ENCODE measurements at places on chromosomes 5 and 9. TPM values are rescaled to one million over a fixed set of nuclear protein-coding genes. Genes with fewer than 3 reads are reported as not detected.

- H3K27me3 ChIP-seq = no peaks in the 10 kb centered on the region
- H3K4me1 ChIP-seq = no peaks in the 10 kb centered on the region
- H3K27ac ChIP-seq = no peak overlapping the region
- no peak overlapping the region for H3K4me3 ChIP-seq
- H3K36me3 ChIP-seq = no peaks in the 10 kb centered on the region
Observed at GRCh38 chr5:159218595-159219023, 9.3 kb upstream of the RNF145 start.

DNA sequence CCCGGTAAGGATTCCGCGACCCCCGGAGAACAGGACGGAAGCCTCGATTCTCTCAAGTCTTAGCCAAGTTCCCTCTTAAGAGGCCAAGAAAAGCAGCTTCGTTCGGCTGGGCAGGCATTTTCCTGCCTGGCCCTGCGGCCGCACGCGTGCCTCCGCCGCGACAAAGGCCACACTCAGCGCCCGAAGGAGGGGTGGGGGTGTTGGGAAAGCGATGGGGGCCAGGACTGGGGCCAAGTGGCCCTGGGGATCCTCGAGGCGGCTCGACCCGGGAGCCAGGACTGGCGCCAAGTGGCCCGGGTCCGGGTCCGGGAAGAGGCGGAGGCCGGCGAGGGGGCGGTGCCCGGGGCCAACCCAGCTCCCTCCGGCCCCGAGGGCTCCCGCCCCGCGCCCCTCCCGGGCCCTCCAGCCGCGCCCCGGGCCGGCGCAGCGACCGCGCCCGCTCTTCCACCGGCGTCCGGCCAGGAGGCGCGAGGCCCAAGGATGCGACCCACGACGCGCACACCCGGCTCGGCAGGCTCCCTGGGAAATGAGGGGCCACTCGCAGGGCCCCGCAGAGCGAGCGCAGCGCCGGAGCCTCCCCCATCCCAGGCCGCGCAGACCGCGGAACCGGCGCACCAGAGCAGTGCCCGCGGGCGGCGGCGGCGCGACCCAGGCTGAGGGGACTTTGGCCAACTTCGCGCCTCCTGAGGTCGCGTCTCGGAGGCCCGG lies 756 bp downstream of the VAV2 start:
- peaks cover 21% of the 10 kb centered on the region for H3K4me1 ChIP-seq
- peak overlapping the region; percentile 23 for H3K27ac ChIP-seq
- peak overlapping the region; percentile 85 for H3K4me3 ChIP-seq
- no peaks in the 10 kb centered on the region for H3K27me3 ChIP-seq

DNA sequence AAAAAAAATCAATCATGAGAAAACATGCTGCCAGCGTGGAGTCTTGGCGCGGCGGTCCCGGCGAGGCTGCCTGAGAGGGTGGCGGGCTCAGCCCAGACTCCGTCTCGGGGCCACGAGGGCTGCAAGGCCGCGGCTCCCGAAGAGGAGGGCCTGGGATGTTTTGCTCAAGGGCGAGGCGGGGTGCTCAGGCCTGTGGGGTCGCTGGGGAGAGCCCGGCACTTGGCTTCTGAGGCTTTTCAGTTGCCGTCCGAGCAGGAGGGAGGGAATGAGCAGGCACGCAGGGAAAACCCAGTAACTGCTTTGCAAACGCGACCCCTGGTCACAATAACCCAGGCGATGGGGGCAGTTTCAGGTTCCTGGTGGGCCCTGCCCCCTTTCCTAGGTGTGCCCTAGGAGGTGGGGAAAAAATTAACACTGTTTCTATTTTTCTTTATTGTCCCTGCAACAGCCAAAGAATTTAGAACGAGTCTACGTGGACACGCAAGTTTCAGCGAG lies 3.2 kb upstream of the IRX2 start:
- H3K27me3 ChIP-seq = no peaks in the 10 kb centered on the region
- DNase-seq = no peak
- no peaks in the 10 kb centered on the region for H3K4me1 ChIP-seq
- no peaks in the 10 kb centered on the region for H3K36me3 ChIP-seq

GRCh38 chr9:4417578-4418325 lies 72.5 kb upstream of the SLC1A1 start:
- no peak overlapping the region for H3K4me3 ChIP-seq
- no peaks in the 10 kb centered on the region for H3K36me3 ChIP-seq
- no peaks in the 10 kb centered on the region for H3K4me1 ChIP-seq
- no peak for DNase-seq

DNA sequence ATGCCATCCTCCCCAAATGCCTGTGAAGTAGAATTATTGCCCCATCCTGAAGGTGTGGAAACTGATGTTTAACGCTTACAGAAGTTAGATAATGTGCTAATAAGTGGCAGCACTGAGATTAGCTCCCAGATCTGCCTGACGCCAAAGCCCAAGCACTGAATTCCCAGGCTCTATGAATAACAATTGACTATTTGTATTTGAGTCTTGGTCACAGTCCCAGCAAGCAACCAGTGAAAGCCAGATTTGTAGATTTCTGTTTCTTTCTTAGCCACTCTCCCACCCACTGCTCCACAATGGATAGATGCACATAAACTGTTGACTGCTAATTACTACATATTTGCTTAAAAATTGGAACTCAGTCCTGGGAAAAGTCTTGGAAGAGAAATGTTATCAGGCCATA lies 34.4 kb downstream of the FAM240B start:
- H3K27me3 ChIP-seq = no peaks in the 10 kb centered on the region
- H3K4me3 ChIP-seq = no peak overlapping the region
- H3K27ac ChIP-seq = no peak overlapping the region
- no peaks in the 10 kb centered on the region for H3K36me3 ChIP-seq

DNA sequence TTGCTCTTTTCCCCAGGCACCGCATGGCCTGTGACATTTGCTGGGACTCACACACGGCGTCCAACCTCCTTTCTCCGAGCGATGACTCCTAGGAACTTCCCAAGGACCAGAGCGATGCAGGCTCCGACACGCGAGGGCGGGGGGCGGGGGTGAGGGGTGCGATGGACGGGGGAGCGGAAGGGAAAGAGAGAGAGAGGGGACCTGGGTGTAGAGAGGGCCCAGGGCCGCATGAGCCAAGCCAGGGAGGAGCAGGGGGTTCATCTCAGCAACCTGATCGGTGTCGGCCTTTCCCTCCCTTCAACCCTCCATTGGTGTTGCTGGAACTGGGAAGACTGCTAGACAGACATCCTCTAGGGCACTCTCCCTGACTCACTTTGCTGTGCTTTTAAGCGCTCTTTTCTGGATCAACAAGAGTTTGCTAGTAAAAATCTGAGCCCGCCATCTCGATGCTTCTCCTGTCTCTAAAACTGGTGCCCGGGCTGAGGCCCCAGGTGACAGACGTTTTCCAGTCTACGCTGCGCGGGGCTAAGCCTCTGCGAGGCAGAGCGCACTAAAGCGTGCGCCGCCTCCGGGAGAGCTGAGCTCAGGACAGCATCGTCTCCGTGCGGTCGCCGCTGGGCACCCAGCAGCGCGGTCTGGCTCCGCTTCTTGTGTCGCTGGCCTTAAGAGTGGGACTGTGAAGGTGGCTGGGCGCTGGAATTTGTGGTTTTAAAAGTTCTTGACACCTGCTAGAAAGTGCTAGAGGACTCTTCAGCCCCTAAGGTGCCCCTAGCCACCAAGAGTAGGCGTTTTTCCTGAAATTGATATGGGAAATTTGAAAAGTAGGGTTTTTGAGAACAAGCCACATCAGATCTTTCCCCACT lies 1.0 kb upstream of the TSLP start:
- no peak overlapping the region for H3K27ac ChIP-seq
- peaks cover 6% of the 10 kb centered on the region for H3K27me3 ChIP-seq
- no peaks in the 10 kb centered on the region for H3K36me3 ChIP-seq
- H3K4me1 ChIP-seq = 0 out of 2 replicates have a peak, but pooled peaks cover 4% of the 10 kb centered on the region
- H3K4me3 ChIP-seq = no peak overlapping the region
- DNase-seq = no peak

- H3K36me3 ChIP-seq = peaks cover 100% of the 10 kb centered on the region
- H3K27me3 ChIP-seq = no peaks in the 10 kb centered on the region
- H3K4me1 ChIP-seq = peaks cover 78% of the 10 kb centered on the region
- no peak overlapping the region for H3K27ac ChIP-seq
- peak; percentile 24 for DNase-seq
Observed at GRCh38 chr5:74633695-74634094, 6.8 kb downstream of the ENC1 start.

Gene CATSPER3
- not detected for total RNA-seq

- H3K4me3 ChIP-seq = no peak overlapping the region
- H3K27ac ChIP-seq = no peak overlapping the region
- no peak for DNase-seq
- no peaks in the 10 kb centered on the region for H3K27me3 ChIP-seq
- peaks cover 9% of the 10 kb centered on the region for H3K4me1 ChIP-seq
Observed at GRCh38 chr9:15160673-15161072, 146.3 kb downstream of the TTC39B start.

Gene IFNA13
- total RNA-seq = not detected

Gene CBY3
- total RNA-seq = not detected

DNA sequence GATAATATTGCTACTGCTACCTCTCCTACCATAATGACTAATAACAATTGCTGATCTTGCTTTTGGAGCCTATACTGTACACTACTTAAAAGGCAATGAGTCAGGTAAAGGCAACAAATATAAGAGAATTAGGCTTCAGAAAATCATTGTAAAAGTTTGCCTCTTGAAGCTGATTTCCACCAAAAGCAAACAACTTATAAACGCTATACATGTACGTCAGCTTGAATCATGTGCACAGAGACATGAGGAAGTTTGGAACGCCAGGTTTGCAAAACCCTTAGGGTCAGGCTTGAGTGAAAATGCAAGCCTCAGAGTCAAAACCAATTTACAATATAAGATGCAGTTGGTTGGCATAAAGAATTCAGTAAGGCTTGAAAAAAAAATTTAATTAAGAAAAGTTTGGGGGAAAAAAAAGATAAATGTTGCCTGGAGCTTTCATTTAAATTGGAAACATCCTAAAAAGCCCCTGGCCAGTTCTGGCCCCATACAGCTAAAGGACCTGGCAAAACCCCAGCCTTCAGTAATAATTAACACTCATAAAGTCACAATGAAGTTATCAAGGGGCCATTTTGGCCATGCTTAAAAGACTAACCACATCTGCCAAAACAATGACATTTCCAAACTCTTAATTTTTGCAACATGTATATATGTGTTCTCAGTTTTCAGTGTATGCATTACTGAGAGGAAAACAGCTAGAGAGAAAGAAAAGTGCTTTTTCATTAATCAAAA lies 181.0 kb upstream of the NFIL3 start:
- no peaks in the 10 kb centered on the region for H3K27me3 ChIP-seq
- no peak overlapping the region for H3K27ac ChIP-seq
- no peaks in the 10 kb centered on the region for H3K36me3 ChIP-seq

GRCh38 chr5:165609871-165610270 lies 2104.5 kb downstream of the MAT2B start:
- H3K4me1 ChIP-seq = no peaks in the 10 kb centered on the region
- no peaks in the 10 kb centered on the region for H3K36me3 ChIP-seq
- no peak overlapping the region for H3K4me3 ChIP-seq
- no peak for DNase-seq
- H3K27ac ChIP-seq = no peak overlapping the region

DNA sequence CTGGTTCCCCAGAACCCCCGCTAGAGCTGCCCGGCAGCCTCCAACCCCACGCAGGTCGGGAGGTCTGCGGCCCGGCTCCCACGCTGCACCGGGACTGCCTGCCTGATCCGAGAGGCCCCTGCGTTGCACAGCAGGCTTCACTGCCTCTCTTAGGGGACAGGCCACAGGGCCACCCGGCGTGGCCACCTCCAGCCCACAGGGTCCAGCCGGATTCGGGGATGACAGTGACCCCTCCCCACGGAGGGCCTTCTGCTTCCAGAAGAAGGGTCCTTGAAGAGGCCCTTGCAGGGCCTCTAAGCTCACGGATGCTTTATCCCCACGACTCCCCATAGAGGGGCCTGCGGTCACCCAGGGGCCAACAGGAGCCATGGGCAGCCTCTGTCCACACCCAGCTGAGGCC lies 66.1 kb upstream of the PPP1R26 start:
- DNase-seq = no peak
- H3K27ac ChIP-seq = no peak overlapping the region
- no peak overlapping the region for H3K4me3 ChIP-seq
- no peaks in the 10 kb centered on the region for H3K36me3 ChIP-seq
- no peaks in the 10 kb centered on the region for H3K4me1 ChIP-seq

Measured in SJCRH30 (cell line).